ENCODE measurements at places on chromosomes 2 and 18.

- peak overlapping the region; percentile 77 for H3K4me3 ChIP-seq
- DNase-seq = no peak
- peaks cover 28% of the 10 kb centered on the region for H3K4me1 ChIP-seq
- H3K36me3 ChIP-seq = peaks cover 23% of the 10 kb centered on the region
- H3K27me3 ChIP-seq = peaks cover 15% of the 10 kb centered on the region
Measured at GRCh38 chr18:79069717-79070151, 540 bp downstream of the ATP9B start.

DNA sequence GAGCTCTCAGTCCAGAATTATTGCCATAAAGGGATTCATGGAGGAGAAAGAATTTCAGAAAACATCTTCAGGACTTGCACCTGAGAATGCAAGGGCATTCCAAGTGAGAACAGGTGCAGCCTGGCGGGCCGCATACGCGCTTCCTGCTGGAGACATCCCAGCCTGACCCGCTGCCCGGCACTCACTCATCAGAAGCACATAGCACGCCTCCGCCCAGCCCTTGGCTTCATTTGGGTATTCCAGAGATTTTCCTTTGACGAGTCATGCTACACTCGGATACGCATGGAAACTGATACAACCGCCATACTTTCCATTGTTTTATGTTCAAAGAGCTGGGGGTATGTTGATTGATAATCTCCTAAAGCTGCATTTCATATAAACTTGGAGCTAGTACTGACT lies 228.0 kb upstream of the ID2 start:
- H3K4me1 ChIP-seq = peaks cover 4% of the 10 kb centered on the region
- H3K27me3 ChIP-seq = peaks cover 31% of the 10 kb centered on the region
- DNase-seq = no peak
- no peak overlapping the region for H3K27ac ChIP-seq
- H3K4me3 ChIP-seq = no peak overlapping the region

GRCh38 chr2:19651466-19651865 lies 250.3 kb downstream of the TTC32 start:
- H3K4me3 ChIP-seq = no peak overlapping the region
- no peaks in the 10 kb centered on the region for H3K4me1 ChIP-seq
- H3K27me3 ChIP-seq = peaks cover 3% of the 10 kb centered on the region
- no peak overlapping the region for H3K27ac ChIP-seq
- no peak for DNase-seq
- no peaks in the 10 kb centered on the region for H3K36me3 ChIP-seq

- H3K27ac ChIP-seq = no peak overlapping the region
- H3K4me3 ChIP-seq = no peak overlapping the region
- H3K36me3 ChIP-seq = peaks cover 1% of the 10 kb centered on the region
- peaks cover 18% of the 10 kb centered on the region for H3K4me1 ChIP-seq
Measured at GRCh38 chr18:35172451-35173035, 68.3 kb upstream of the ZNF397 start.

GRCh38 chr18:44543387-44543786 lies 137.3 kb upstream of the SETBP1 start:
- H3K27ac ChIP-seq = no peak overlapping the region
- no peak overlapping the region for H3K4me3 ChIP-seq

- H3K27ac ChIP-seq = no peak overlapping the region
- no peak overlapping the region for H3K4me3 ChIP-seq
- no peaks in the 10 kb centered on the region for H3K27me3 ChIP-seq
Measured at GRCh38 chr2:20611077-20611843, 39.6 kb downstream of the HS1BP3 start.

GRCh38 chr18:52451256-52451655 lies 111.3 kb downstream of the DCC start:
- H3K27ac ChIP-seq = no peak overlapping the region
- no peak for DNase-seq
- H3K36me3 ChIP-seq = no peaks in the 10 kb centered on the region
- no peaks in the 10 kb centered on the region for H3K4me1 ChIP-seq

- DNase-seq = no peak
- no peak overlapping the region for H3K4me3 ChIP-seq
- no peaks in the 10 kb centered on the region for H3K36me3 ChIP-seq
- H3K27me3 ChIP-seq = no peaks in the 10 kb centered on the region
- no peak overlapping the region for H3K27ac ChIP-seq
Measured at GRCh38 chr2:55885127-55885943, 38.2 kb downstream of the EFEMP1 start.

DNA sequence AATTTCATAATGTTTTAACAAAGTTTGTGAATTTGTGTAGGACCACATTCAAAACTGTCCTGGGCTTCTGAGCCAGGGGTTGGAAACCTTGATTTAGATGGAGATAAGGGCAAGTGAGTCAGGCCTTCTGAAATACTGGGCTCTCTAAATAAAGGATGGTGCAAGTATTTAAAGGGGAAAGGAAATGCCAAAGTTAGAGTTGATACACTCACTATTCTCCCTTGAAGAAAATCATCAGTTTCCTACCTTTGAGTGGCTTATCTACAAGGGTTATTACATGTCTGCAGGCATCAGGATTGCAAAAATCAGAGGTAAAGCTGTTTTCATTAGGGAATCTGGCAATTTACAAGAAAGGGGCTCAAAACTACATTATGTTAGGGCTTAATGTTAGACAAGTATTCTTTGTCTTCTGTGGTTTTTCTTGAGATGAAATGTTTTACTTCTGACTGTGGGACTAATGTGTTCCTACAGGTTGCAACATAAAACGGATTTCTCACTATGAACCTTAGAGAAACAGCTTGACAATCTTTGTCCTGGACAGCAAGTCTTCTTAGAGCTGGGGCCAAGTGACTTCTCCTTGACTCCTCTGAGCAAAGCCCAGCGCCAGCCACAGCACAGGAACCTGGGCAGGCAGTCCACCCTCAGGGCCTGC lies 31.1 kb downstream of the RNU4ATAC start:
- no peak overlapping the region for H3K27ac ChIP-seq
- peaks cover 24% of the 10 kb centered on the region for H3K4me1 ChIP-seq
- no peaks in the 10 kb centered on the region for H3K27me3 ChIP-seq
- DNase-seq = no peak
- H3K4me3 ChIP-seq = no peak overlapping the region

DNA sequence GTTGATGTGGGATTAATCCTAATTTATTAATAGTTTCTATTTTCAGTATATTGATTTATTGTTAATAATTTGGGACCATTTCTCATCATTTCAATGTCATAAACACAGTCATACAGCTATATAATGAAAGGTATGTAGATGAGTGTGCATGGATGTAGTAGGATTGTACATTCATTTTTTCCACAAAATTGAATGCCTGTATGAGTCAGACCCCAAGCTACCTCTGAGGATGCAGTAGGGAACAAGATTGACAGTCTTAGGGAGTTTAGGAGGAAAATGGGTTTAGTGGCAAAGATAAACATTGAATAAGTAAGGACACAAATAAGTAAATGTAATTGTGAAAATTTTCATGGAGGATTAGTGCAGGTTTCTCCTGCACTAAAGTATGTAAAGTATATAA lies 14.1 kb upstream of the TMEFF2 start:
- H3K27ac ChIP-seq = no peak overlapping the region
- H3K36me3 ChIP-seq = no peaks in the 10 kb centered on the region
- H3K4me1 ChIP-seq = no peaks in the 10 kb centered on the region
- no peak for DNase-seq

GRCh38 chr18:79863161-79864005 lies 65.6 kb downstream of the KCNG2 start:
- no peak overlapping the region for H3K27ac ChIP-seq
- H3K36me3 ChIP-seq = peaks cover 3% of the 10 kb centered on the region
- H3K4me3 ChIP-seq = no peak overlapping the region
- H3K4me1 ChIP-seq = no peaks in the 10 kb centered on the region
- peaks cover 3% of the 10 kb centered on the region for H3K27me3 ChIP-seq

GRCh38 chr2:156784020-156784701 lies 348.0 kb downstream of the GPD2 start:
- no peak overlapping the region for H3K4me3 ChIP-seq
- no peaks in the 10 kb centered on the region for H3K4me1 ChIP-seq
- H3K27ac ChIP-seq = no peak overlapping the region
- H3K27me3 ChIP-seq = peaks cover 1% of the 10 kb centered on the region

DNA sequence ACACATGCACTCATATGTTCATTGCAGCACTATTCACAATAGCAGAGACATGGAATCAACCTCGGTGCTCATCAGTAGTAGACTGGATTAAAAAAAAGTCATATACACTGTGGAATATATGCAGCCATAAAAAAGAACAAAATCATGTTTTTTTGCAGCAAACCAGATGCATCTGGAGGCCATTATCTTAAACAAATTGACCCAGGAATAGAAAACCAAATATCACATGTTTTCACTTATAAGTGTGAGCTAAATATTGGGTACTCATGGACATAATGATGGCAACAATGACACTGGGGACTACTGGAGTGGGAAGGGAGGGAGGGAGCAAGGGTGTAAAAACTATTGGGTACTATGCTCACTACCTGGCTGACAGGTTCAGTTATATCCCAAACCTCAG lies 792.6 kb downstream of the EPHA4 start:
- no peak overlapping the region for H3K27ac ChIP-seq
- H3K4me1 ChIP-seq = no peaks in the 10 kb centered on the region
- H3K27me3 ChIP-seq = peaks cover 2% of the 10 kb centered on the region

Measured in memory B cell (primary cell).